ENCODE measurements at places on chromosomes 1 and 21.

- peaks cover 23% of the 10 kb centered on the region for H3K4me1 ChIP-seq
- no peaks in the 10 kb centered on the region for H3K36me3 ChIP-seq
- H3K4me3 ChIP-seq: no peak overlapping the region
- no peaks in the 10 kb centered on the region for H3K27me3 ChIP-seq
Measured at GRCh38 chr21:41674402-41674801, 92.5 kb downstream of the RIPK4 start.

- no peak overlapping the region for H3K27ac ChIP-seq
- no peak overlapping the region for H3K4me3 ChIP-seq
- H3K4me1 ChIP-seq: no peaks in the 10 kb centered on the region
- no peaks in the 10 kb centered on the region for H3K27me3 ChIP-seq
- DNase-seq: no peak
Measured at GRCh38 chr1:172628401-172628800, 30.5 kb upstream of the FASLG start.

DNA sequence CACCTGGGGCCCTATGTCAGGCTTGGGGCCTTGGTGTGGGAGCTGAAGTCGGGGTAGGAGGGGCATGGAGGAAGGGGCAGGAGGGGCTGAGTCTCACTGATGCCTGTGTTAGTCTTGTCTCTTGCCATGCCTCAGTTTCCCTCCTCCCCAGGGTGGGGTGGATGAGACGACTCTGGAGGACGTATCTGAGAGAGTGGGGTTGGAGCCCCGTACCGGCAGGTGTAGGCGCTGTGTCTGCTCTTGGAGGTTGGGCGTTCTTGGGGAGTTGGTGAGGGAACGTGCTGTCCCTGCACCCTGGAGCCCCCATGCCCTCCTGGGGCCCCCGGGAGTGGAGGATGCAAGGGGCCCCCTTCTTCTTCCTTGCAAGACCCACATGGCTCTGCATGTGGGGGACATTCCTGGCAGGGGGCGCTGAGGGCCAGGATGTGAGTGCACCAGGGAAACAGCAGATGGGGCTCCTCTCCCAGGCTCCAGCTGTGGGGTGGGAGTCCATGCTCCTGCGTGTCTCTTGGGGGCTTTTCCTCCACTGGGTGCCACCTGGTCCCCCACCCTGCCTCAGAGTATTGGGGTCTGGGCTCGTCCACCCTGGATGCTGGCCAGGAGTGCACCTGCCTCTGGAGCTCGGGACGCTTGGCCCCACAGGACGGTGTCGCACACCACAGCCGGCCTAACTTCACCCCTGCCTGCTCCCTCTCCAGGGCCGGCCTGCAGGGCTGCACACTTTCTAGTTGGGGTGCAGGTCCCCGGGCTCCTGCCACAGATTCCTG, 1.4 kb upstream of the TNFRSF14 start:
- H3K36me3 ChIP-seq: no peaks in the 10 kb centered on the region
- DNase-seq: no peak

DNA sequence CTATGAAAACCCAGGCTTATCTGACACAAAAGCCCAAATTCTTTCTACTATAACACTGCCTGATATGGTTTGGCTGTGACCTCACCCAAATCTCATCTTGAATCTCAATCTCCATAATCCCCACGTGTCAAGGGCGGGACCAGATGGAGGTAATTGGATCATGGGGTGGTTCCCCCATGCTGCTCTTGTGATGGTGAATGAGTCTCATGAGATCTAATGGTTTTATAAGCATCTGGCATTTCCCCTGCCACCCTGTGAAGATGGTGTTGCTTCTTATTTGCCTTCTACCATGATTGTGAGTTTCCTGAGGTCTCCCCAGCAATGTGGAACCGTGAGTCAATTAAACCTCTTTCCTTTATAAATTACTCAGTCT, 123.3 kb upstream of the USP24 start:
- H3K4me3 ChIP-seq: no peak overlapping the region
- no peaks in the 10 kb centered on the region for H3K27me3 ChIP-seq
- no peaks in the 10 kb centered on the region for H3K36me3 ChIP-seq
- DNase-seq: no peak

- H3K27ac ChIP-seq: no peak overlapping the region
- H3K27me3 ChIP-seq: no peaks in the 10 kb centered on the region
- no peak overlapping the region for H3K4me3 ChIP-seq
- no peaks in the 10 kb centered on the region for H3K36me3 ChIP-seq
- peaks cover 27% of the 10 kb centered on the region for H3K4me1 ChIP-seq
- no peak for DNase-seq
Measured at GRCh38 chr1:116286541-116286971, 86.5 kb upstream of the ATP1A1 start.

GRCh38 chr1:36352125-36352909, 28.9 kb upstream of the EVA1B start:
- DNase-seq: no peak
- H3K36me3 ChIP-seq: peaks cover 26% of the 10 kb centered on the region
- H3K27me3 ChIP-seq: no peaks in the 10 kb centered on the region
- H3K4me1 ChIP-seq: peaks cover 37% of the 10 kb centered on the region

DNA sequence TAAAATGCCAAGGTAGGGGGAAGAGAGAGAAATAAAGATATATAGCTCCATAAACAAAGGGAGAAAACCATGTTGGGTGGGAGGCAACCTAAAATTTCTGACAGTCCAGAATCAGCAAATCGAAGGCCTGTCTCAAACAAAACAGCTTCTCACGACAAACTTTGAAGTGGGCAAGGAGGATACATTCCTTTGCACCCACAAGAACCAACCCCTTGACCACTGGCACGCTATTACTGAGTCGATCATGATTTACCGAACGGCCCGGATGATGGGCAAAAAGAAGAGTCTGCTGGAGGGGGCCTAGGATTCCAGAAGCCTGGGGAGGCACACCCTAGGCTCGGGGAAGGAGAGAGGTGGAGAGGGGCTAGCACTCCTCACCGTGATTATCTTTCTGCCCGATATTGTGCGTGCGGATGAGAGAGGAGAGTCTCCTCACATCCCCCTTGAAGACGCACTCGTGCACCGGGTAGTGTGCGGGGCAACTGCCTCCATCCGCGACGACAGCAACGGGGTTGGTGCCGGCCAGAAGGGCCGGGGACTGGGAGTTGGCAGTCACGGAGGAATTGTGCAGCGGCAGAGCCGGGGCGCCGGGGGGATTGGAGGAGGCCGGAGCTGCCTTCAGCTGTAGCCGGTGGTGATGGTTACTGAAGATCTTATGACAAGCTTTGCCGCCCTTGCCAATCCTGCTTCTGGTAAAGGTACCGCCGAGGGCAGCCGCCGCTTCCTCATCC, 756 bp downstream of the ANKRD13C start:
- H3K4me1 ChIP-seq: peaks cover 7% of the 10 kb centered on the region
- no peaks in the 10 kb centered on the region for H3K27me3 ChIP-seq
- no peak for DNase-seq
- H3K4me3 ChIP-seq: peak overlapping the region; percentile 94

- H3K4me1 ChIP-seq: no peaks in the 10 kb centered on the region
- H3K36me3 ChIP-seq: no peaks in the 10 kb centered on the region
- H3K4me3 ChIP-seq: no peak overlapping the region
- H3K27me3 ChIP-seq: no peaks in the 10 kb centered on the region
- DNase-seq: no peak
Measured at GRCh38 chr1:197633447-197634078, 141.7 kb downstream of the DENND1B start.

- H3K27ac ChIP-seq: no peak overlapping the region
- H3K4me1 ChIP-seq: no peaks in the 10 kb centered on the region
- H3K27me3 ChIP-seq: no peaks in the 10 kb centered on the region
- DNase-seq: no peak
- no peak overlapping the region for H3K4me3 ChIP-seq
Measured at GRCh38 chr1:65195495-65196417, 47.8 kb downstream of the AK4 start.

DNA sequence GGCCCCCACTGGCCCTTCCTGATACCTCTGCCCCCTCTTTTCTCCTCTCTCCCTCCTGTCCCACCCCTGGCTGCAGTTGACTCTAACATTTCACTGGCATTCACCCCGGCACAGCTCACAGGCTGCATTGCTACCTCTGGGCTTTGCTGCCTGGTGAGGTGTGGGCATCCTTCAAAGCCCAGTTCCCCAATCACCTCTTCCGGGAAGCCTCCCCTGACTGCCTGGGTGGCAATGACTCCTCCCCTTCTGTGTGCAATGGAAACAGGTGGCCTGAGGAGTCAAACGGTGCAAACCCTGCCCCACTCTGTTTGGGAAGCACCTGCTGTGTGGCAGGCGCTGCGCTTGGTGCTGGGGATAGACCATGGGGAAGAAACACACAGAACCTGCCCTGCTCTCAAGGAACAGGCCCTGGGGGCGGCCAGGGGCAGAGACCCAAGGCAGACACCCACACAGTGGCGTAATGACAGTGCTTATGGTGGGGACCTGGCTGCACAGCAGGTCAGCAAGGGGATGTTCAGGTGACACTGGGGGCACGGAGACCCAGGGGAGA, 39.3 kb upstream of the POFUT2 start:
- H3K27ac ChIP-seq: no peak overlapping the region
- H3K27me3 ChIP-seq: peaks cover 57% of the 10 kb centered on the region
- no peaks in the 10 kb centered on the region for H3K36me3 ChIP-seq
- H3K4me1 ChIP-seq: peaks cover 29% of the 10 kb centered on the region
- DNase-seq: no peak

- no peak overlapping the region for H3K4me3 ChIP-seq
- peak overlapping the region; percentile 36 for H3K27ac ChIP-seq
- DNase-seq: no peak
- no peaks in the 10 kb centered on the region for H3K36me3 ChIP-seq
- no peaks in the 10 kb centered on the region for H3K4me1 ChIP-seq
Measured at GRCh38 chr21:37631319-37632117, 264.9 kb downstream of the DYRK1A start.

GRCh38 chr1:115428676-115429075, 90.6 kb upstream of the NGF start:
- no peak overlapping the region for H3K4me3 ChIP-seq
- no peak overlapping the region for H3K27ac ChIP-seq
- no peaks in the 10 kb centered on the region for H3K4me1 ChIP-seq
- H3K27me3 ChIP-seq: peaks cover 36% of the 10 kb centered on the region
- DNase-seq: no peak

GRCh38 chr1:112267929-112268328, 128.1 kb upstream of the CTTNBP2NL start:
- no peak overlapping the region for H3K4me3 ChIP-seq
- DNase-seq: no peak
- peaks cover 44% of the 10 kb centered on the region for H3K4me1 ChIP-seq
- peak overlapping the region; percentile 10 for H3K27ac ChIP-seq
- no peaks in the 10 kb centered on the region for H3K27me3 ChIP-seq
- no peaks in the 10 kb centered on the region for H3K36me3 ChIP-seq

DNA sequence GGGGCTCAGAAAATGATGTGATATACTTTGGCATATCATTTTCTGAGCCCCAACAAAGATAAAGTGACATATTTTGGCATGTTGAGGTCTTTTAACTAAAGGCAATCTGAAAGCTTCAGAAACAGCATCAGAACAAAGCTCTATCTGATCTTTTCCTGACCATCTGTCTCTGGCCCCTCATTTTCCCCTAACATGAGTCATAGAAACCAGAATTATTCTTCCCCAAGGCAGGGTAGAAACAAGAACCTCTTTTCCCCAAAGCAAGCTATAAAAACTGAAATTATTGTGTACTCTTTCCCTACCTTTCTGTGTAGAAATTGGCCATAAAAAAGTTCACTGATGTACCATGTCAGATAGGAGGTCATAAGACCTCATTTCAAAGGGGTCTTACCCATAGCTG, 48.7 kb upstream of the PLA2G4A start:
- no peaks in the 10 kb centered on the region for H3K36me3 ChIP-seq
- H3K4me1 ChIP-seq: no peaks in the 10 kb centered on the region
- DNase-seq: no peak
- no peaks in the 10 kb centered on the region for H3K27me3 ChIP-seq

- no peak for DNase-seq
- H3K4me3 ChIP-seq: no peak overlapping the region
- H3K36me3 ChIP-seq: no peaks in the 10 kb centered on the region
- H3K4me1 ChIP-seq: no peaks in the 10 kb centered on the region
- no peaks in the 10 kb centered on the region for H3K27me3 ChIP-seq
Measured at GRCh38 chr1:224534731-224535130, 81.4 kb upstream of the CNIH3 start.

DNA sequence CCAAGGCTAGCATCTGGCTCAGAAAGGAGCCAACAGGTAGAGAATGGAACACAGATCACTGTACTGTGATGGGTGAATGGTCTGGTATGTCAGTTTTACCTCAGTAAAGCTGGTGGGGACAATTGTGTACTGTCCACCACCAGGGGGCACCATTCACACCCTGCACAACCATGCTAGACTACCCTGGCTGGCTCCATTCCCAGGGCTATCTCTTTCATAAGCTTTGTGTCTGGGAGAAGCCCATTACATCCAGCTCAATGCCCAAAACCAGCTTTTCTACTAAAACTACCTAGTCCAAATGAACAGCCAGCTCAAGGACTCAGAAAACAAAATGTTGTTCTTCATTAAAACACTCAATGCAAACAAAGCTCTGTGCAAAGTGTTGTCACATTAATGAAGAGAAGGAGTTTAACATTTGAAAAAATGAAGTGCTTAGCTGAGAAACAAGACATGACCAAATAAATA, 62.0 kb upstream of the RASAL2 start:
- H3K27me3 ChIP-seq: no peaks in the 10 kb centered on the region
- peak; percentile 3 for DNase-seq
- H3K36me3 ChIP-seq: peaks cover 22% of the 10 kb centered on the region

GRCh38 chr1:240426051-240426450, 185.9 kb downstream of the GREM2 start:
- no peaks in the 10 kb centered on the region for H3K36me3 ChIP-seq
- DNase-seq: no peak
- H3K4me1 ChIP-seq: no peaks in the 10 kb centered on the region
- no peaks in the 10 kb centered on the region for H3K27me3 ChIP-seq
- no peak overlapping the region for H3K27ac ChIP-seq

- no peaks in the 10 kb centered on the region for H3K4me1 ChIP-seq
- no peak for DNase-seq
- no peaks in the 10 kb centered on the region for H3K27me3 ChIP-seq
- no peak overlapping the region for H3K27ac ChIP-seq
Measured at GRCh38 chr1:209729436-209729835, 24.8 kb downstream of the HSD11B1 start.

- no peaks in the 10 kb centered on the region for H3K36me3 ChIP-seq
- peaks cover 19% of the 10 kb centered on the region for H3K4me1 ChIP-seq
- no peaks in the 10 kb centered on the region for H3K27me3 ChIP-seq
Measured at GRCh38 chr1:218945050-218945449, 228.6 kb upstream of the LYPLAL1 start.

GRCh38 chr1:215835951-215836350, 268.8 kb downstream of the KCTD3 start:
- H3K27ac ChIP-seq: no peak overlapping the region
- no peak overlapping the region for H3K4me3 ChIP-seq
- no peaks in the 10 kb centered on the region for H3K4me1 ChIP-seq
- H3K36me3 ChIP-seq: no peaks in the 10 kb centered on the region

Measured in esophagus squamous epithelium (tissue), 5 donors.